ENCODE measurements at places on chromosomes 4 and X.

GRCh38 chrX:109040057-109040456 lies 303.7 kb upstream of the IRS4 start:
- no peak for DNase-seq

GRCh38 chrX:980587-981235 lies 231.7 kb downstream of the CRLF2 start:
- DNase-seq = no peak

DNA sequence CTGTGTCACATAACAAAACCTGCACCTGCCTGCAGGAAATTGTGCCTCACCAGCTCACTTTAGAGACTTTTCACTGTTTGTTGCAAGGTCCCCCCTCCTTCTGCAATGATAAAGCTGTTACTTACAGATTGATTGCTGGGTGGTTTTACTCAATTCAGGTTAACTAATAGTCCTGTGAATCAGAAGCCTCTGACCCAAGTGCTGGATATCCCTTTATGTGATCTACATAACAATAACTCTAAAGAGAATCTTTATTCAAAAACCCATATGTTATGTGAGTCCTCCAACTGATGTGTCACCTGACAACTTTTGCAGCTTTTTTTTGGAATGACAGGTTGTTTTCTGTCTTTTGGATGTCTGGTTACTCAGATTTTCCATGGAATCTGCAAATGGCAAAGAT lies 2323.6 kb upstream of the TENM3 start:
- DNase-seq = no peak

GRCh38 chr4:185782523-185782922 lies 29.5 kb downstream of the SORBS2 start:
- DNase-seq = no peak

- no peak for DNase-seq
These were observed 44.5 kb downstream of the SLC9A6 start for GRCh38 chrX:136029766-136030165.

DNA sequence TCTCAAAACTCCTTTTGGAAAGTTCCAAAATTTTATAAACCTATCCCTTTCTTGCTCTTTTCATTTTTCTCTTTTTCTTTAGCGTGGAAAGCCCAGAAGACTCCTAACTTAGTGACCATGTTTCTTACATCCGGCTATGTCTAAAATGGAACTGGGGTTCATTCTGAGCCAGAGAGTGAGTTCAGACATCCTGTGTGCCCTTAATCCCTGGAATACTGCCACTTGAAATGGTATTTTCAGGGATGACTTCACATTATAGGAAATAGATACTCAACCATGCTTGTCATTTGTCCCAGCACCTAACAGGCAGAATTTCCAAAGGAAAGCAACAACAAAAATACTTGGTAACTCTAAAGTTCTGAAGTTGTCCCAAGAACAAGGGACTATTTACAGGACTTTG lies 379.6 kb downstream of the ARHGAP24 start:
- DNase-seq = no peak

DNA sequence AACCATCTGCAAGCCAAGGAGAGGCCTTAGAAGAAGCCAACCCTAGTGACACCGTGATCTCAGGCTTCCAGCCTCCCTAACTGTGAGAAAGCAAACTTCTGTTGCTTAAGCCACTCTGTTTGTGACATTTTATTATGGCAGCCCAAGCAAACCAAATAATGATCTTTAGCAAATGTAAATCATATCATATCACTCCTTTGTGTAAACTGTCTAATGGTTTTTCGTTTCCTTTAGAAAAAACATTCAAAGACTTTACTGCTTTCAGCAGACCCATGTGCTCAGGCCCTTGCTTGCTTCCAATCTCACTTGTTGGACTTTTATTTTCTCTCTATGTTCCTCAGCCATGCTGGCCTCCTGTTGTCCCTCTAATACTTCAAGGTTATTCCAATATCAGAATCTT lies 192.2 kb upstream of the HS3ST1 start:
- no peak for DNase-seq

GRCh38 chr4:113339430-113339813 lies 290.0 kb downstream of the ANK2 start:
- no peak for DNase-seq

DNA sequence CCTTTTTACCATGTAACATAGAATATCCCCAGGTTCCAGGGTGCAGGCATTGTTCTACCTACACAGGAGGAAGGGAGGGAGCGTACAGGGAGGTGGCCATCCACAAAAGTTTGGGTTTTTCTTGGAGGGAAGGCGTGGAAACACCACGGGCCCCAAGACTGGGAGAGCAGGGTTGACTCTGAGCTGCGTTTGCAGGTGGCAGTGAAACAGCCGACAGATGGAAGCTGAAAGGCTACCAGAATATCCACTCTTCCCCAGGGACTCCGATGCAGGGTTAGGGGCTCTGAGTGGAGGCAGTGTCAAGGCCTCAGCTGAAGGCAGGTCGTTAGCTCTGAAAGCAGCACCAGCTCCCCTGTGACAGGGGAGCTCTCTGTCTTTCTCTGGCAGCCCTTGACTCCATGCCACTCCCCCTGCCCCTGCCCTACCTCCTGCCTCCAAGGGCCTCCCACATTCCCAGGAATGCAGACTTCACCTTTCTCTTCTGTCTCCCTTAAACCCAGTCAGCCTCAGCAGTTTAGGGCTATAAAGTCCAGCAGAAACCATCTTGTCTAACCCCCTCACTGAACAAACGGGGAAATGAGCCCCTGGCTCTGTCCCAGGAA lies 14.0 kb upstream of the GLOD5 start:
- no peak for DNase-seq

DNA sequence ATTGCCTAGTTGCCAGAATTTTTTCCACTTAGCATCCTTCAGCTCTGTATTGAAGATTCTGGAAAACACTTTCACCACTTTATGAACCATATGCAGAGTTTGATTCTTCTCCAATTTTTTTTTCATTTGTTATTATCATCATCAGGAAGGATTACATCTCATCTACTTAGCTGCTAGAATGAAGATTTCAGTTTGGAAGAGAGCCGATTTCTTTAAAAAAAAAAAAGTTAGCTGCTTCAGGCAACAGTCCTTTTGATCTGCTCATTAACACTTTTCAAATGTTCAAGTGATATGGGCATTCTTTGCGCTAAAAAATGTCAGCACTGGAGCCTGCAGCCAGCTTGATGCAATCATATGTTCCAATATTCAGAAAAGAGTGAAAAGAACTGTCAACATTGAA lies 76.2 kb downstream of the ANTXR2 start:
- DNase-seq = no peak

DNA sequence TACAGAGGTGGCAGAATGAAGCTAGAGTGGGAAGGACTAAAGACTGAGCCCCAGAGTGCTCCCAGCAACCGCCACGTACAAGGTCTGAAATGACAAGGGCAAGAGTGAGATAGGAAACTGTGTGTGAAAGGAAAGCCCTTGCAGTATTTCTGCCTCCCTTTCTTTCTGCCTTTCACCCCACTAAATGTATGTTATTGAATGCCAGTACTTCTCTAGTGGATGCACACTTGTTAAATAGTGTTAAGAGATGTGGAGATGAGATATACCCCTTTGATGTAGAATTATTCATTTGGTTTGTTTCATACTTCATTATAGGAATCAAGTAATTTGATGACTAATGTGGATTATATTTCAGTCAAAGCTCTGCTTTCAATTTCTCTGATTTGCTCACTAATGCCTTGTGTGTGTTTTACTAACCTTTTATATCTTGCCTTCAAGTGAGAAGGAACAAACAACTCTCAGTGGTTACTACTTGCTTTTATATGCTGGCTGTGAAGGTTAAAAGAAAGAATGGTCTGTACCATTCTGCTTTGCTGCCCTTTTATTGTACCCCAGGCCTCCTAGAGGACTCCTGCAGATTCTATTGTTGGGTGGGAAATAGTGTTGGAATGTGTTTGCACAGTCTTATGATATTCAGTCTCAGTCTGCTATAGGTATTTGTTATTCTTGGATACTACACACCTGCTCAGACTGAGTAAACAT lies 8.0 kb upstream of the ANXA3 start:
- no peak for DNase-seq

- no peak for DNase-seq
These were observed 77.4 kb downstream of the ANAPC4 start for GRCh38 chr4:25454476-25454875.

GRCh38 chr4:95293014-95293413 lies 255.8 kb downstream of the UNC5C start:
- DNase-seq = no peak

GRCh38 chr4:132737344-132737743 lies 411.8 kb upstream of the PCDH10 start:
- no peak for DNase-seq

- no peak for DNase-seq
These were observed 53.5 kb downstream of the DCLK2 start for GRCh38 chr4:150131581-150132228.

- DNase-seq = no peak
These were observed 329.4 kb upstream of the PABPC4L start for GRCh38 chr4:134531013-134531412.

- DNase-seq = no peak
These were observed 66.0 kb upstream of the GEMIN8 start for GRCh38 chrX:14095702-14096101.

GRCh38 chrX:71000139-71000538 lies 68.0 kb downstream of the SNX12 start:
- no peak for DNase-seq

DNA sequence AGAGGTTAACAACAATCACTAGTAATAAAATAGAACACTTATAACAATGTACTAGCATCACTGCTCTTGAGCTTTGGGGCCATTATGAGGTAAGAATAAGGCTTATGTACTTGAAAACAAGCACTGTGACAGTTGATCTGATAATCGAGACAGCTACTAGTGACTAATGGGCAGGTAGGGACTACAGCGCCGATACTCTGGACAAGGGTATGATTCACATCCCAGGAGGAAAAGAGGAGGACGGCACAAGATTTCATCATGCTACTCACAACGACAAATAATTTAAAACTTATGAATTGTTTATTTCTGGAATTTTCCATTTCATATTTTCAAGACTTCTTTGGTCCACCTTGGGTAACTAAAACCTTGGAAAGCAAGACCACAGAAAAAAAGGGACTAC lies 62.3 kb downstream of the FAM184B start:
- DNase-seq = no peak

GRCh38 chr4:189396435-189396834 lies 544.2 kb upstream of the FRG1 start:
- no peak for DNase-seq

DNA sequence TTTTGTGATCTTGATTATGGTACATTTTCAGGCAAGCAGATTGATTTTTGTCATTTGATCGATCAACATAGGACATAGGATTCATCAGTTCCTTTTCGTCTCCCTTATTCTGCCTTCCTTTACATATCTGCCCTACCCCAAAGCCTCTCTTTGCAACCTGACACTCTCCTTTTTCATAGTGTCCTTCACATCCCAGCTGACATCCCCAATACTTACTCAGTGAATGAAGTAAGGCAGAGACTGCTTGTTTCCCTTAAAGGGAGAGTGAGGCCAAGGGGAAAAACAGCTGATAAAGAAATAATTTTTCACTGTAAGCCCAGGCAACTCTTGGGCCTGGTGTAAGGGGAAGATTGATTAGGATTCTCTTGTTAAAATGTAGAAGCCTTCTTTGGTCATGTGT lies 69.8 kb downstream of the GBA3 start:
- no peak for DNase-seq

- DNase-seq = no peak
These were observed 638.7 kb downstream of the PCDH18 start for GRCh38 chr4:136893573-136893972.

- DNase-seq = no peak
These were observed 146.6 kb downstream of the ADAMTS3 start for GRCh38 chr4:72422416-72422815.

DNA sequence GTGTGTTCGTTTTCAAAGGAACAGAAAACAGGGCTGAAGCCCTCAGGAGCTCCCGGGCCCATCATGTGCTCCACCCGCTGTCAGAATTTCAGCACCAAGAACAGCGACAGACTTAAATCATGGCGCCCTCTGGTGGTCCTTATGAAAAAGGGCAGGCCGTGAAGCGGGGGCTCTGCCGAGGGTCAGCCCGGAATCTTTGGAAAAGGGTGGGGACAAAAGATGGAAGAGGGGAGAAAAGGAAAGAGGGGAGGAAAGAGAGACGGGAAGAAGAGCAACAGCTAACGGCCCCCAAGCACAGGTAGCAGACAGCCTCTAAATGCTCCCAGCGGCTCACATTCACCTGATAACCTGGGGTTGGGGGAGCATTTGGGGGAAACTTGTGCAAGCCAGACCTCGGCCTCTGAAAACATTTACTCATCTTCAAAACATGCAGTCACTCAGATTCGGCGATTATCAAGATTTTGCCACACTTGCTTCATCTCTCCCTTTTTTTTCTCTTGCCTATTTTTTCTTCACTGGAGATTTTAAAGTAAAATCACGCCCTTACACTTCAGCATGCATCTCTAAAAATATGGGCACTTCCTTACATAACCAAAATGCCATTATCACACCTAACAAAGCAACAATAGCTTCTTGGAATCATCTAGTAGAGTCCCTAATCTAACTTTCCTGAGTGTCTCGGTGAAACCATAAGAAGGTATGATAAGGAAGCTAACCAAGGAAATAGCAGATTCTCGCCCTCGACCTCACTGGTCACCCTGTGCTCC lies 28.1 kb upstream of the MAN2B2 start:
- no peak for DNase-seq

DNA sequence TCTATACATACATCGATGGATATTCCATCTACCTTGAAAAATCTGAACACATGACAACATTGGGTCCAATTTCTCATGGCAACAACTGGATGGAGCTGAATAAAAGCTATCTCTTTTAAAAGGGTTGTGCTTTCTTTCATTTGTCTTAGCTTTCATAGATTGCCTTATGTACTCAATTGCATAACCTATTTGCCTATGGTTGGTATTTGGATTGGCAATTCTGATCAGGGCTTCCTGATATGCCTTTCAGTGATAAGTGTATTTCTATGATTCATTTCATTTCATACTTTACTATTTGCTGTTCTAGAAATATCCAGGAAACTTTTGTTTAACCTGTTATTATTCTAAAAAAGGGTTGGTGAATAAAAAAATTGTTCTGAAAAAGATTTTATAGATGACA lies 509.9 kb downstream of the GRXCR1 start:
- no peak for DNase-seq

DNA sequence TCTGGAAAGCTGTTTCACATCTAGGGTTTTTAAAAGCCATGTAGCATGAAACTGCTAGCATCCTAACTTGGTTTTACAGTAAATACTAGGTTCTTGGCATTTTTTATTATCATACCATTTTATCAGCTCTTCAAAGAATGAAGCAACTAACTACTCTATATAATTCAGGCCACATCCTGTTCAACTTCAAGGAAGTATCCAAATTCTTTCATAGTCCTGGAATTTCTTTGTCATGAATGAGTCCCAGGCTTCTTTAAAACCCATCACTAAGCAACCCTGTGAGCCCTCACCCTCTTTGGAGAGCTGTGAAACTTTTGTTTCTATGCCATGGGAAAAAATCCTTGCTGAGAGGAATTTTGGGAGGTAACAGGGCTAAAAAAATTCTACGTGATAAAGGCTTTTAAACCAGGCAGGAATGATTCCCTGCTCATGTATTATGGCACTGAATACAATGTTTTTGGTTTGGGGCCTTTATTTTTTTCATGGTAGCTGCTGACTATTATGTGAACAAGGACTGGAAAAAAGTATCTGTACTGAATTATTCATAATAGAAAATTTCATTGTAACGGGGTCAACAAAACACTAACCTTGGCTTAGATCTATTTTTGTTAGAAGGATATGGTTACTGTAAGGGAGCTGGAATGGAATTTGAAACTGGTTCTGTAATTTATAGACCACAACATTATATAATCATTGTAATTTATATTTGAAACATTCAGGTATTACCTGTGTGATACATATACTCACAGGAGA lies 164.9 kb downstream of the DCTD start:
- no peak for DNase-seq
